NK-92 treated with Interleukin-12 subunit alpha and Interleukin-12 subunit beta, amount 100 ng/mL, for 24 hours (cell line): ENCODE measurements at places on chromosomes 5 and 9.
A peak's percentile ranks its signal among the peaks of the same experiment; 100 is the strongest.

DNA sequence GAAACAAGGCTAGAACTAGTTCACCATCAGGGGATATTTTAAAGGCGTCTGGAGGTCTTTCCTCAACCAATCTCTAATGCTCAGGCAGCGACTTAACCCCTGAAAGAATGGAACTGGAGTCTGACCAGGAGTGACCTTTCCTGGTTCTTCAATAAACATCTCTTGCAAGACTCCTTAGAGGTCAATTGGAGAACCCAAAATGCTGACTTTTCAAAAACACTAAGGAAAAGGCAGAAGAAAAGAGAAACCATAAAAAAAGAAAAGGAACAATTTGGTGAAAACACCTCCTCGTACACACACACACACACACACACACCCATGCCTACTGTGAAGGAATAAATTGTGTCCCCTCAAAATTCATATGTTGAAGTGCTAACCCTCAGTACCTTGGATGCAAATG is 12.3 kb downstream of the TIMD4 start:
- no peak for DNase-seq

DNA sequence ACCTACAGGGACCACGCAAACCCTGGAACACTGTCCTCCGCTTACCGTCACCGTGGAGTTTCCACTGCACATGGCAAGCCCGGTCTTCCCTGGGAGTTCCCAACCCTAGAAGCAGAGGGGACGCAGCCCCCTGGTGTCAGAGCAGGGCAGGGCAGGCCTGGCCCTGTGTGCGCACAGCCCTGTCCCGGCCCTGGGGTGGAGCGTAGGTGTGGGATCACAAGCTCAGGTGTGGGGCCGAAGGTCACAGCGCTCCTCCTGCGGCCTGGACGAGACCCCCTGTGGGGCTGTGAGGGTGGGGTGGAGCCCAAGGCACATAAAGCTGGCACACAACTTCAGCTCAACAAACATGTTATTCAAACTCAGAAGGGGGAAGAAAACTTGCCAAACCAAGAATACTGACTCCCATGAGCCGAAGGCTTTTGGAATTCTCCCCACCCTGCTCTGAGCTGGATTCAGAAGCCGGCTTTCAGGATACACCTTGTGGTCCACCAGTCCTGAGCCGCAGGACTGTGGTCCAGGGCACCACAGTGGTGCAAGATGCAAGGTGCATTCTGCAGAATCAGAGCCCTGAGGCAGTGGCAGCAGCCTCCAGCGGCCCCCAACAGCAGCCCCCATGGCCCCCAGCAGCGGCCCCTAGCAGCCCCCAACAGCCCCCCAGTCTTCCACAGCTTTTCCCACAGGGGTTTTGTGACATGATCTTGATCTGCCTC is 11.8 kb upstream of the EXOC3 start:
- no peak for DNase-seq

- DNase-seq = no peak
These were observed 156.7 kb downstream of the ADAMTS12 start for GRCh38 chr5:33735072-33735471.

GRCh38 chr9:123893831-123894460 is 36.0 kb downstream of the DENND1A start:
- no peak for DNase-seq

- no peak for DNase-seq
These were observed 61.6 kb downstream of the SETX start for GRCh38 chr9:132293145-132293721.

DNA sequence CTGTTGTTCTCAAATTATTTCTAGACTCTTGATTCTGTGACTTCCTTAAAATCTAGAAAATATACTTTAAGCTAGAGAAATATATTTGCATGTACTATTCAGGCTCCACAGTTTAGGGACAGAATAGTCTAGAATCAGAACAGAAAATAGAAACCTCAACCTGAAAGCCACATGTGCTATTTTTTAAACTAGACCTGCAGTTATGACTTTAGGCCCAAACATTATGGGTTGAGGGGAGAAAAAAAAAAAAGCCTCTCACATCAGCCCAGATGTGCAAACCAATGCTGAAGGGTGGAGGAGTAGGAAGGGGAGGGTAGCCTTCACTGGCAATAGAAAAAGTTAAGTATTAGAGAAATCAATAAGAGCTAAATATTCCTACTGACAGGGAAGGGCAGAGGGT is 35.7 kb downstream of the ELL2 start:
- no peak for DNase-seq

- no peak for DNase-seq
These were observed 164.8 kb downstream of the MACROH2A1 start for GRCh38 chr5:135234242-135234641.

DNA sequence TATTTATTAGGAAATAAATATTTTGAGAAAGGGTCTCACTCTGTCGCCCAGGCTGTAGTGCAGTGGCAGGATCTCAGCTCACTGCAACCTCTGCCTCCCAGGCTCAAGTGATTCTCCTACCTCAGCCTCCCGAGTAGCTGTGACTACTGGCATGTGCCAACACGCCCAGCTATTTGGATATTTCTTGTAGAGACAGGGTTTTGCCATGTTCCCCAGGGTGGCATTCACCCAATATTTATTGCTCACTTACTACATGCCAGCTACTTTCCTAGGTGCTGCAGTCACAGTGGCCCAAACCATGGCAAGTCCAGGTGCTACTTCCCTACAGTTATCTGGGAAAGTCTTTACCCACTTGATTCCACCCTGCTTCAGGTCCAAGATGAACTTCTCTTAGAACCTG is 8.3 kb upstream of the MED7 start:
- no peak for DNase-seq

- DNase-seq = peak; percentile 5
These were observed 103.6 kb upstream of the CHD1 start for GRCh38 chr5:99032234-99033013.

DNA sequence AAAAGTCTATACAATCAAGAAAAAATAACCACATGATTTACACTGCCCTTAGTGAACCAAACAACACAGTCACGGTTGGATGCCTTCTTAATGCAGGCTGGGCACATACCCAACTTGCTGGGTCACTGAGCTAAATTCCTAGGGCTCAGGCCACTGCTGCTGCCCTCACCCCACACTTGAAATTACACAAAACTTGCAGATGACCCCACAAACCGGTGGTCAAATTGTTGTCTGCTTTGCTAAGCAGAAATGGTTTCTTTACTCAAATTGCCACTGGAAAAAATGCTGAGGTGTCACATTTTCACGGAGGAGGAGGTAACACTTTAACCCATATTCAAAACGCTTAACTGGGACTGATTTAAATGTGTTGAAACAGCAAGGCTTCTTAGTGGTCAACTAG is 62.4 kb downstream of the HMHB1 start:
- DNase-seq = no peak

- no peak for DNase-seq
These were observed 173.8 kb downstream of the PCSK1 start for GRCh38 chr5:96259151-96259772.

GRCh38 chr5:124342584-124342983 is 403.9 kb downstream of the ZNF608 start:
- DNase-seq = no peak

DNA sequence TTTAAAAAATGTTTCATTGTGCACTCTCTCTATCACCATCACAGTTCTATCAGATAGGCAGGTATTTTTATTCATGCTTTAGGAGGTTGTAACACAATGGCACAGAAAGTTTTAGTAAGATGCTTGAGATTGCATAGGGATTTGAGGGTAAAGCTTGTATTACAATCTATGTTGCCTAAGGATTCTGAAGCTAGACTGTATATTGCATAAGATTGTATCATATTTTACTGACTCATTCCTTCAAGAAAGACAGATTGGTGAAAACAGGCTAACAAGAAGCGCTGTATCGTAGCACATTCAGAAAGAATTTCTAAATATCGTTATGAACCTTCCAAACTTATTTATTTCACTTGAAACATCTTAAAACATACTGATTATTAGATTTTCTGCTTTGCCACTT is 577.7 kb downstream of the EBF1 start:
- no peak for DNase-seq

- DNase-seq = no peak
These were observed 36.6 kb downstream of the TTLL11 start for GRCh38 chr9:122056484-122056883.

GRCh38 chr5:79399046-79399445 is 114.9 kb downstream of the HOMER1 start:
- DNase-seq = no peak

DNA sequence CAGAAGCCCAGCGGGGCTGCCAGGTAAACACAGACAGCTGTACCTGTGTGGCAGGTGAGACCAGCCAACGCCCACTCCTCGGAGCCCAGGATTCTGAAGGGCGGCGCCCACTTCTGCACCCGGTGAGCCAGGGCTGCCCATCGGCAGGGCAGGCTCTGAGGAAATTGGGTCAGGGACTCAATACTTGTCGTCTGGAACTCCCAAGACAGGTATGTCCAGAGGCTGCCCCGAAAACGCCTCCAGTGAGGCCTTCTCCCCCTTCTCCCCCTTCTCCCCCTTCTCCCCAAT is 19.8 kb downstream of the GLT6D1 start:
- no peak for DNase-seq

GRCh38 chr5:168092209-168093185 is 198.9 kb upstream of the WWC1 start:
- DNase-seq = no peak

- no peak for DNase-seq
These were observed 243.0 kb upstream of the CDH18 start for GRCh38 chr5:20231040-20231439.

GRCh38 chr5:912280-913091 is 19.8 kb downstream of the TRIP13 start:
- no peak for DNase-seq

GRCh38 chr5:110377361-110377760 is 349.1 kb downstream of the TMEM232 start:
- no peak for DNase-seq

- no peak for DNase-seq
These were observed 29.9 kb upstream of the TCF7 start for GRCh38 chr5:134084570-134084969.

DNA sequence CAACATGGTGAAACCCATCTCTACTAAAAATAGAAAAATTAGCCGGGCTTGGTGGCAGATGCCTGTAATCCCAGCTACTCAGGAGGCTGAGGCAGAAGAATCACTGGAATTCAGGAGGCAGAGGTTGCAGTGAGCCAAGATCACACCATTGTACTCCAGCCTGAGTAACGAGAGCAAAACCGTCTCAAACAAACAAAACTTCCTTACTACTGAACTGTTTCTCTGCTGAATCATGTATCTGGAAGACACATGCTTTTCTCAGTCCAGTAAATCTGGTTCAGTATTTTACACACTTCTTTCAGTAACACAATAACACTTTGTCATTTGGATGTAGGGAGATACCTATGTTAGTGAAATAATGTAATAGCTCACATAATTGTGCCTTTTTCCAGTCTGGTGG is 7.9 kb downstream of the TRMT10B start:
- no peak for DNase-seq

- DNase-seq = no peak
These were observed 80.0 kb downstream of the AK8 start for GRCh38 chr9:132797861-132798659.

DNA sequence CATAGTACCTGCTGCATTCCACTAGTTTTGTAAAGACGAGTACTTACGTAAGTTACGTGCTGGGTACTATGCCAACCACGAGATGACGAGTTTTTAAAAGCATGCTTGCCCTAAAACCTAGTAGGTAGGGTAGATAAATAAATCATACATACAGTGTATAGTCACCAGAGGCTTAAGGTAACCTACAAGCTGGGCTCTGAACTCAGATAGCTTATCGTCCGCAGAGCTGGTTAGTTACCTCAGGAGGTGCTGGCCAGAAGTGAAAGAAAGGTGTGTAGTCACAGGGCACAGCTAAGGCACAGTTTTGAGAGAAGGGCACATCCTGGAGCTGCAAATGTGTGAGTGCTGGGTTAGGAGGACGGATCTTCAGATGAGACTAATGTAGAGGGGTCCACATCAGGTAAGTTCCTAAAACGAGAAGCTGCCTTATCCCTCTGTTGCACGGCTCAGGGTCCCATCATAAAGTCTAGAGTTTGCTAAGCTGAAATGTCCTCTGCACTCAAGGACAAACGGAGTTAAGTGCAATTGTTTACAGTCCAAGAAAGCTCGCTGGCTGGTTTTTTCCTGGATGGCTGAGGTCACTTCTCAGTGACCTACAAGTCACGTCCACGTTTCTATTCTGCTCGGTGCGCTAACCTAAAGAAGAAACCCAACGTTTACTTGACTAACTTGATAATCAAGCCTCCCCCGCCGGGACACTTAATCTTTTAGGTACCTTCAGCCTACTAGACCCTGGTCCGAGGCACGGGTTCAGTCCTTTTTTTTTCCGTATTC is 1.1 kb upstream of the SNX24 start:
- no peak for DNase-seq

GRCh38 chr5:140966293-140967225 is at the start of gene PCDHAC2:
PCDHAC2 (plus strand) TSS chr5:140966476; CDS start chr5:140966767, 291 bp downstream.
- DNase-seq = no peak

DNA sequence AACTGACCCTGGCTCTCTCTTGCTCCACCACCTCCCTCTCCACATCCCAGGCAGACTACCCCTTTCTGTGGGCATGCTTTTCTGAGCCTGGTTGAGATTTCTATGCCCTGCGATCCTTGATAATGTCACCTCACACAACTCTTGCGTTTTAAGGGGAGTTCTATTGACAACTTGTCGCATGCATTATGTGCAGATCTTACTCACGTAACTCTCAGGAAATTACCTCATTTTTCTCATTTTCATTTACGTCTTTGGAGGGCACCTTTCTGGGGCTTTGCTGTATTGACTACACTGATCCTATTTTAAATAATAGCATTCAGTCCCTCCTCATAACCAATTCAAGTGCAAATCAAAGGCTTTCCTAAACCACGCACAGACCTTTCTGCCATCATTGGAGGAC is 140.4 kb upstream of the WWC1 start:
- no peak for DNase-seq

GRCh38 chr5:14155075-14155474 is 11.9 kb downstream of the TRIO start:
- DNase-seq = no peak

- DNase-seq = no peak
These were observed 56.7 kb downstream of the DAPK1 start for GRCh38 chr9:87554171-87554910.

GRCh38 chr9:8633784-8634183 is 834.2 kb upstream of the DMAC1 start:
- no peak for DNase-seq

- no peak for DNase-seq
These were observed 207.2 kb downstream of the ENC1 start for GRCh38 chr5:74433255-74433895.

DNA sequence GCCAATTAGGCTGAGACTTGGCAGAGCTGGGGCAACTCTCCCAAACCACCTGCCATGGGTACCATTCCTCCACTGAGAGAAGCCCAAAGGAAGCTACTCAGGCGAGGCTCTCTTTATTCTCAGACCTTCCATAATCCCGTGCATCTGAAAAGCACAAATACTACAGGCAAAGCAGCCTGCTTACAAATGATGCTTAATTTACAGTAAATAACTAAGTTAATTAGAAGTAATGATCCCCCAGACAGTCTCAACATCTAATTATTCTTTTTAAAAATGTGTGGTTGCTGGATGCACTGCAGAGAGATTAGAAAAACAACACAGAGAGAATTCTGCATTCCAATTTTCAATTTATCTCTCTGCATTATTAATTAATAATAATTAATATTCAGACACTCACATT is 53.1 kb downstream of the AK8 start:
- DNase-seq = no peak
